ENCODE measurements at places on chromosomes 4 and X. TPM values are rescaled to one million over a fixed set of nuclear protein-coding genes. Genes with fewer than 3 reads are reported as not detected.
A peak's percentile ranks its signal among the peaks of the same experiment; 100 is the strongest.

DNA sequence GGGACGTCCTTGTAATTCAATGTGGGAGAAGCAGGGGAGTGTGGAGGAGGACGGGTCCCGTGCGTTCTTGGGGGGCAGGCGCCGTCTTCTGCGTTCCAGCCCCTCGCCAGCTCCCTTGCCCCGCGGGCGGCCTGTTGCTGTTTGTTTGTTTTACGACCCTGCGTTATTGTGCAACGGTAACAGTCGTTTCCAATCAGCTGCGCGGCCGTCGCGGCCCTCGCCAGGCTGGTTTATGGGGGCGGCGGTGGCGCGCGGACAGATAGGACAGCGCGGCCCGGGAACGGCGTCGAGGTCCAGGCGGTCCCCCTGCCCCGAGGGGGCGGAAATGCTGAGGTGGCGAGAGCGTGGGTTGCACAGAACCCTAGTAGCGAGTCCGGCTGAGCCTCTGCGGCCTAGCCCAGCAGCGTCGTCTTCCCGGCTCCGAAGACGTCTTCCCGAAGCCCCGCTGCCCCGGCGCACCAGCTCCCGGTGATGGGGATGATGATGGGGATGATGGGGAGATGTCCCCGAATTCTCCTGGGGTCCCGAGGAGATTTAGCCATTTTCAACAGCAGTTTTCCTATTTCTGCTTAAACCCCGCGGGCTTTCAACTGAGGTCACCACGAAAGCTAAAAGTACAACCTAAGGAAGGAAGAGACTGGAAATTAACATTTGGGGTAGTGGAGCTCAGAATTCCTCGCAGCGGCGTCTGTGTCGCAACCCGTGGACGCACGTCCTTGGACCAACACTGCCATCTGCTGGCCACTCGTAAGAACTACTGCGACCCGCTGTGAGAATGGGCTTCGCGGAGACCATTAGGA is 4.8 kb downstream of the PDGFRA start:
- DNase-seq: peak; percentile 63

Gene XAGE2
- not detected for total RNA-seq

DNA sequence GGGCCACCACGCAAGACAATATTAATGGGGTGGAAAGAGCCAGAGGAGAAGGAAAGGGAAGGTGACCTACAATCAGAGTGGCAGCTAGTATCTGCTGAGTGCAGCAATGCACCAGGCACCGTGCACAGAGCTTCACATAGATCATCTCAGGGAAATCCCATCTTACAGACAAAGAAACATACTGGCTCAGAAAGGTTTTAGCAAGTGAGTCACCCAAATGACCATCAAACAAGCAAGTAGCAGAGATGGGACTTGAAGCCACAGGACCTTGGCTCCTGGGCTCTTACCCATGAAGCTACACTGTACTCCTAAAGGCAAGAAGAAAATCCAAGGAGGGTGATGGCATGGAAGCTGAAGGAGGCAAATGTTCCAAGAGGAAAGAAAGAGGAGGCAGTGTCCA is 6.8 kb downstream of the ANXA5 start:
- DNase-seq: peak; percentile 62

- DNase-seq: peak; percentile 54
Measured at GRCh38 chrX:24341795-24342194, 18.6 kb upstream of the SUPT20HL1 start.

Data from bronchial epithelial cell (primary cell).